ENCODE measurements at places on chromosomes 7 and 10.

GRCh38 chr7:74606909-74607510, 50.5 kb upstream of the GTF2I start:
- no peak for DNase-seq

DNA sequence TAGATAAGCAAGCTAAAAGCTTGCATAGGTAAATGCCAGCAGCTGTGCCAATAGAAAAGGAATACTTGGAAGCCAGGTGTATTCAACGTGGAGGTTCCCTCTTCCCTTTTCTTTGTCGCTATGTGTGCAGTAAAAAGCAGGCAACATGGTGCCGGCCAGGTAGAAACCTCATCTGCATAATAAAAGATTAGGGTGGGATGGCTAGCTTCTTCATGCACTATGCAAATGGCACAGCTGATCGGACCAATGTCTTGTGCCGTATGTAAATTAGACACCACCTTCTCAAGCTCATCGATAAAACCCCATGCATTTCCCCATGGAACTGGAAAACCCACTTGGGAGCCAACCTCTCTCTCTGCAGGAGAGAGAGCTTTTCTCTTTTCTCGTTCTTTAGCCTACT, 150.9 kb upstream of the FOXK1 start:
- no peak for DNase-seq

GRCh38 chr10:70513848-70514309, 35.3 kb downstream of the PALD1 start:
- no peak for DNase-seq

- no peak for DNase-seq
These were observed 143.6 kb downstream of the ACTR3B start for GRCh38 chr7:152902870-152903860.

- peak; percentile 52 for DNase-seq
These were observed at the start of gene LRRC4 for GRCh38 chr7:128030654-128031611. Gene LRRC4 (minus strand): TSS chr7:128031437. CDS start chr7:128030640, 797 bp downstream.

- DNase-seq: no peak
These were observed 6.4 kb downstream of the KCNMA1 start for GRCh38 chr10:77631241-77631640.

- DNase-seq: no peak
These were observed 5.4 kb downstream of the AGBL3 start for GRCh38 chr7:134991469-134992339.

- peak; percentile 7 for DNase-seq
These were observed 60.8 kb downstream of the RHOBTB1 start for GRCh38 chr10:60883187-60883586.

Data from HL-60 (cell line).